ENCODE measurements at places on chromosomes 4 and X.
A peak's percentile ranks its signal among the peaks of the same experiment; 100 is the strongest.

DNA sequence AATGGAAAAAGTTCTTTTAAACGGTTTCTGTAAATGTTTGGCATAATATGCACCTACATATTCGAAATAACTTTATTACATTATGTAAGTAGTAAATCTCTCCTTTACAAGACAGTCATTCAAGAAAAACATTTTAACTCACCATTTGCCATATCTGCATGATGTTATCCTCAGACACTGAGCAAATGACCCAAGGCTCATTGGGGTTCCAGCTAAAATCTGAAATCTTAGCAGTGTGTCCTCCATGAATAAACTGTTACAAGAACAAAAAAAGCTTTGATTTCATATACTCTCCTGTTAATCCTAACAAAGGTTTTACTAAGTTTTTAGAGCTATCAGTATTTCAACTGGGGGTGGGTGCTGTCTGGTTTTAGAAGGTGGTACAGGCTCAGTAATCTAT, 24.5 kb downstream of the RBBP7 start:
- no peak for DNase-seq

DNA sequence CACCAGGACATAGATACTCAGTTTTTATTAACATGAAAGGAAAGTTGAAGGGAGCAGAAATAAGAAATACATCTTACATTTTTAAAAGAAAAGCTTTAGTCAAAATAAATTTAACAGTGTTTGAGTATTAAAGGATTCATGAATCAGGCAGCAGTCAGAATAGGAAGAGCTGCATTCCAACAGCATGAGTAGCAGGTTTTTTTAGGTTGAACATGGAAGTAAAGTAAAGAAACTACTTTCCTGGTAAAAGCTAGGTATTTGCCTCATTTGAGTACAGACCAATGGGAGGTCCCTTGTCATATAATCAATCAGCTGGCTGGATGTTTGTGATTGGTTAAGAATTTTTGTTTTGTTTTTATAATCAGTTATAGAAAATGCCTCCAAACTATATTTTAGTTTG, 645.9 kb upstream of the INTU start:
- DNase-seq, result no peak

GRCh38 chr4:74072739-74073138, 26.3 kb downstream of the CXCL2 start:
- no peak for DNase-seq

- no peak for DNase-seq
Observed at GRCh38 chrX:150854856-150855255, 43.6 kb downstream of the CD99L2 start.

- peak; percentile 1 for DNase-seq
Observed at GRCh38 chrX:153226344-153227185, 47.5 kb downstream of the MAGEA1 start.

- peak; percentile 16 for DNase-seq
Observed at GRCh38 chr4:83340692-83341343, 6.2 kb upstream of the HPSE start.

GRCh38 chrX:69221239-69222102, 56.2 kb upstream of the PJA1 start:
- DNase-seq, result no peak

DNA sequence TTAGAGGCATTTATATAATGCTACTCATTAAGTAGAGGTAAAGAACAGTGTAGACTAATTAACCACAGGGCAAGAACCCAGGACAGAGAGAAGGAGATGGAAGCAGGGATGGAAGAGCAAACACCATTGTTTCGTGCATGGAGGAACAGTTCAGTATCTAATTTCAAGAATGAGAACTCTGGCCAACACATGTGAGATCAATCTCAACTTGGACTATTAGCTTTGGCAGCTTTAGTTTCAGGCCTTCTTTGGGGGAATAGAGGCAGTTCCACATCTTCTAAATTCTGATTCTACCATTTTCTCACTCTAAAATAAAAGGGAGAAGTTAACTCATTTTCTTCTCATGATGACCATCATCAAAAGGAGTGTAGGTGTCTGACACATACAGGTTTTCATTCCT, 207.0 kb downstream of the LDB2 start:
- DNase-seq, result no peak

GRCh38 chr4:121784975-121785374, 16.1 kb upstream of the EXOSC9 start:
- DNase-seq, result no peak

GRCh38 chr4:152805818-152806217, 26.1 kb downstream of the ARFIP1 start:
- no peak for DNase-seq

DNA sequence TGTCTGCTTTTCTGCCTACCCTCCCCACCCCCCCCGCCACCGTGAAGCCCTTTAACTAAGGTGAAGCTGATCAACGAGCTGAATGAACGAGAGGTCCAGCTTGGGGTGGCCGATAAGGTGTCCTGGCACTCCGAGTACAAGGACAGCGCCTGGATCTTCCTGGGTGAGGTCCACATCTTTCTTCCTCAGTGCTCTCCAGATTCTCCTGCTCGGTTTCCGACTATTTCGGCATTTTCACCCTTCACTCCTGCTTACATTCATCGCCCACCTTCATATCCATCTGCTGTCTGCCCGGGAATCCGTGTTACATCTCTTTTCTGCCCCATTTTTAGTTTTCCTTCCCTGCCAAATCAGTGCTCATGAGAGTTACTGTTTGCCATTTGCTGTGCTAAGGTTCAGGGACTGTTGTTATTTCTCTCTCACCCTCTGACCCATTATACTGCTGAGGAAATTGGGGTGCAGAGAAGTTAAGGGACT, 459 bp downstream of the RBMX2 start:
- no peak for DNase-seq

DNA sequence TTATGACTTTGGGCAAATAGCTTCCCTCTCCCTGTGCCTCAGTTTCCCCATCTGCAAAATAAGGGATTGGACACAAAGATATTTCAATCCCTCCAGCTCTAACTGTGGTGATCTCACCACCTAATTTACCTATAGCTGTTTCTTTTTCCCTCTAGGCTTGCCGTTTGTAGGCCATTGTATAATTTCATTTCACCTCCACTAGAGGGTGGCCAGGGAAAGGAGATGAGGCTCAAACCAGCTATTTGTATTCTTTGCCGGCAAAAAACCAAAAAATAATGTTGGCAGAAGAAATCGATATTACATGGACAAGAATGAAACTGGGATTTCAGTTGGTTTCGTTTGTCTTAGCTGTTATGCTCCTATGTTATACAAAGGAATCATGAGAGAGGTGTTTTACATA, 36.1 kb upstream of the DOCK11 start:
- DNase-seq, result no peak

GRCh38 chr4:177308847-177309521, 690 bp upstream of the NEIL3 start:
- no peak for DNase-seq
